ENCODE measurements at places on chromosomes 13 and 19.

- no peak for DNase-seq
These were observed 111.2 kb upstream of the CLDN10 start for GRCh38 chr13:95441326-95441725.

- DNase-seq = no peak
These were observed 121.7 kb upstream of the EDNRB start for GRCh38 chr13:78040205-78040830.

- no peak for DNase-seq
These were observed 34.2 kb downstream of the GPR42 start for GRCh38 chr19:35404879-35405622.

- DNase-seq = no peak
These were observed 8.1 kb downstream of the ATG4D start for GRCh38 chr19:10551698-10552301.

DNA sequence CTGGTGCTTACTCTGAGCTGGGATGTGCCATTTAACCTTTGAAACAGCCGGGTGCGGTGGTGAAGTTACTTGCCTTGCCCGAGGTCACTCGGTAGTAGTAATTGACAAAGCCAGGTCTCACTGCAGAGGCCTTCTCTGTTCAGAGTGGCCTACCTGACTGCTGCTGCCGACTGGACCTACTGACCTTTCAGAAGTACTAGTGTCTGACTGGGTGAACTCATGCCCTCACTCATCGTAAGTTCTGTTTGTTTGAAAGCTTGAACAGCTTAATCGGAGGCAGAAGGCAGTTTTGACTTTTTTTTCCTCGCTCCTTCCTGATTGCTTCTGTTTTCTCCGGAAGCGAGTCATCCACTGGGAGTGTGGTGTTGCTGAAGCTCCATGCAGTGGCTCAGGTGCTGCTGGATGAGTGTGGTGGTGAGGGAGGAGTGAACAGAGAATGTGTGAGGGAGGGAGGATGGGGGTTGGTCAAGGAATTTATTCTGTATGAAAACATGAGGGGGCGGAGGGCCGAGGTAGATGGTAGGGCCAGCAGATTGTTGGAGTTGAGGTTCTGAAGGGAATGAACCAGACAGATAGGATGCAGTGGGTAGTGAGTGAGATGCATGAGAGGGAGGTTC lies 2.7 kb downstream of the SPINT2 start:
- DNase-seq = no peak

GRCh38 chr19:57105976-57106721 lies 13.6 kb upstream of the USP29 start:
- no peak for DNase-seq

- no peak for DNase-seq
These were observed 6.2 kb downstream of the ZNF444 start for GRCh38 chr19:56147307-56147706.

- DNase-seq = no peak
These were observed 98.6 kb downstream of the IRS2 start for GRCh38 chr13:109687559-109688448.

DNA sequence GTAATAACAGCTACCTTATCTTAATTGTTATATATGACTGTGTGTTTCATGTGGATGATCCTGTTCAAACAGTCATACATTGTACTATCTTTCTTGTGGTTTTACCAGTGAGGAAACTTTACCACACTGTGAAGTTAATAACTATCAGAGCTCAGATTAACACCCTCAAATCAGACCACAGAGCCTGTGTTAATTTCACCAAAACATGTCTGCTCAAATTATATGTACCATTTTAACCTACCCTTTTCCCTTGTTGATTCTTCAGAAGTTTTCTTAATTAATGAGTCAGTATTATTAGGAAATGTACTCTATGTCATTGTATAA lies 1.8 kb upstream of the ZNF331 start:
- DNase-seq = no peak

DNA sequence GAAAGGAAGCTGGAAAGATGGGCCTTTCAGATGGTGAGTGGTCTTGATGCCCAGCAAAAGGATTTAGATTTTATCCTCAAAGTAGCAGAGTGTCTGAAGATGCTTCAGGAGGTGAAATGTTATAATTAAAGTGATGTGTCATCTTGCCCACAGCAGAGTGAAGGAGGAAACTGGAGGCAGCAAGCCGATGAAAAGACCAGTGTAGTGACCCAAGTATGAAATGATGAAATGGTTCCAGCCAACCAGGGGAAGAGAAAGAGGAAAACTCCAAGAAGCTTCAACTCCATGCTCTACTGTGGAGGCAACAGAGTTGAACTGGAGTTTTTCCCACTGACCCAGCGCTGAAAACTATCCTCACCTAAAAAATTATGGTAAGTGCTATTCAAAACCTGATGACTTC lies 66.7 kb downstream of the FOXO1 start:
- no peak for DNase-seq

Data from pulmonary artery endothelial cell (primary cell).